HS-27A (cell line): ENCODE measurements at places on chromosomes 3 and 15.

DNA sequence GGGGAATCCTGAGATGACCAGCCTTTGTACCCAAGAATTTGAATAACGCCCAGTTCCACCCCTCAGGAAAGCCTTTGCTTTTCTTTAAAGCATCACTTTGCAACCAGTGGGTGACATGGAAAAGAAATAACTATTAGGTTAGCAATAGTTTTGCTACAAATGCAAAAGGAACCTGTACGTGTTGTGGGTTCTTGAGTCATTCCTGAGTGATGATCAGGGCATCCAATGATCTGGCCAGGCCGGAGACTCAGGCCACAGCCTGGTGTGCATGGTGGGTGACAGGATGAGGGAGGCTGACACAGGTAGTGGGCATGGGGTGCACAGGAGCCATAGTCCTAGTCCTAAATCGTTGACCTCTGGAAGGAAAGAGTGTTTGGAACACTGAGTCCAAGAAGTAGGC, 321.4 kb upstream of the IL12A start:
- DNase-seq: no peak

- DNase-seq: no peak
Measured at GRCh38 chr3:31777887-31778286, 203.2 kb downstream of the OSBPL10 start.

DNA sequence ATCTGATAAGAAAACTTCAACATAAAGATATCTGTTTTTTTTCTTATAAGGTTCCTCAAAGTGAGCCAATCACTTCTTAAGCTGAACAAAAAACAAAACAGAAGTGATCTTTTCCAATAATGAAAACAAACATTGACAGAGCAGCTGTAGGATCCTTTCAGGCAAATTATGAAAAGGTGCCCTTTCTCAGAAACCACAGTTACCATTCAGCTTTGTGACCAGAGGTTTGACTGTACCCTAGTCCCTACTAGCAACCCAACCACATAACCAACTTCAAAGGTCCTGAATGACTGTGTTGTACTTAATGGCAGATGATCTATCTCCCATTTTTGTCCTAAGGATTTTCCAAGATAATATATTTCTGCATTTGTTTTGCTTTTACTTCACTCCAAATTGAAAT, 39.4 kb upstream of the CCR2 start:
- DNase-seq: no peak

GRCh38 chr15:75036212-75036616, 12.8 kb downstream of the PPCDC start:
- DNase-seq: no peak
